ENCODE measurements at places on chromosomes 7 and 10.

- no peak for DNase-seq
These were observed 50.4 kb downstream of the ADRA2A start for GRCh38 chr10:111127081-111127848.

- DNase-seq = no peak
These were observed 66.1 kb downstream of the SAMD9 start for GRCh38 chr7:93051660-93052059.

GRCh38 chr7:43747328-43748105, 11.0 kb upstream of the BLVRA start:
- peak; percentile 34 for DNase-seq

DNA sequence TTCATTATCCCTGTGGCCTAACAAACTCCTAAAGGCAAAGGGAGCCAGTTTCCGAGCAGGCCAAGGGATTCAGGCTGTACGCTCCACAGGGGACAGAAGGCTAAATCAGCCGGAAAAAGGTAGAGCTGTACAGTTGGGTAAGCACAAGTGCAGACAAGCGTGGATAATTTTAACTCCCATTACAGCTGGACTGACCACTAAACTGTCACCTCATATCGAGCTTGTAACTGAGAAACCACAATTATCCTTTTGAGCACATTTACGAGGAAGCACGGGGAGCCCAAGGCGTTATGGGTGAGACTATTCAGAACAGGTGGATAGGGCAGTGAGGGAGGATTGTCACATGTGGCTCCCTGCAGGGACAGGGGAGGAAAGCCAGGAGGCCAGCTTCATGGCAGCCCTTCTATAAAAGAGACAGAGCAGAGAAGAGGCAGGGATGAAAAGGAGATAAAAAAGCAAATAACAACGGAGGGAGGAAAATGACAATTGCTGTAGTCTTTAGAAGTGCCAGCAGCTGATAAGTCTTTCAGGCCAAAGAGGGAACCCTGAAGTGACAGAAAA, 288.0 kb downstream of the FGFR2 start:
- DNase-seq = no peak

DNA sequence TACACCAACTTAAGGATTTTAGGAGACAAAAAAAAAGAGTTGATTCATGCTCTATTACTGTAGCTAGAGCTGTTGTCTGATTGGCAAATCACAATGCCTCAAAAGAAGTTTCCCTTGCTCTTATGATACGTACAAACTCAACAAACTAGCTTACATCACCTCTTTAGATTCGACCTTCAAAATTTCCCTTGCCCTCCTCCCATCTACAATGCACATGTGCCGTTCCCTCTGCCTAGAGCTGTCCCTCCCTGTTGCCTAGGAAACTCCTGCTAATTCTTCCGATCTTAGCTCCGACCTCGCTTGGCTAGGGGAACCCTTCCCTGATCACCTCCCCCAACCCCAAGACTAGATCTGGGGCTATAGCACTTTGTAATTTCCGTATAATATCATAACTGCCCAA, 55.4 kb downstream of the MAP3K8 start:
- DNase-seq = no peak

DNA sequence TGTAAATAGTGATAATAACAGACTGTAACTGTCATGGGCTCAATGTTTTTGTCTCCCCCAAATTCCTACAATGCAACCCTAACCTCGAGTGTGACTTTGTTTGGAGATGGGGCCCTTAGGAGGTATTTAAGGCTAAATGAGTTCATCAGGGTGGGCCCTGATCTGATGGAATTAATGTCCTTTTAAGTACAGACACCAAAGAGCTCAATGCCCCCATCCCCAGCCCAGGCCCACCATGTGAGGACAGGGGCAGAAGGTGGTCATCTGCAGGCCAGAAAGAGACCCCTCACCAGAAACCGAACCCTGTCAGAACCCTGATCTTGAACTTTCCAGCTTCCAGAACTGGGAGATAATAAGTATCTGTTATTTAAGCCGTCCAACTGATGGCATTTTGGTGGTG, 83.2 kb downstream of the PIP4K2A start:
- no peak for DNase-seq

GRCh38 chr7:125775317-125775716, 845.7 kb upstream of the POT1 start:
- no peak for DNase-seq

- peak; percentile 17 for DNase-seq
These were observed 53.6 kb upstream of the TMEM72 start for GRCh38 chr10:44857363-44858016.

GRCh38 chr10:29386342-29386999, 97.6 kb downstream of the LYZL1 start:
- DNase-seq = no peak

DNA sequence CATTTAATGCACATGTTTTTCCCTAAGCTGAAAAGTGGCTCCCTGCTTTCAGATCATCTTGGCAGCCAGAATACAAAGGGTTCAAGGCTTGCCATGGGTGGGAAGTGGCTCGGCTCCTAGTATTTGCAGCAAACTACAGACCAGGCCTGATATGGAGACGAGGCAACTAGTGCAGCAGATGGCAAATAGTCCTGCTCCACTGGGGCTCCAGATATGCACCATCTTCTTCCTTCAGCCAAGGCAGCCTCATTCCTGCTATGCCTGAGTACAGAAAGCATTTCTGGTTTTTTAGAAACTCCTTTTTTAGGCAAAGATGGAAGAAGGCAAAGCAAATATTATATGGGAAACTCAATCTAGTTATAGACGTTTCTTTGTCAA, 23.9 kb downstream of the LRRC4 start:
- DNase-seq = no peak

GRCh38 chr10:48640326-48640725, 35.5 kb upstream of the ARHGAP22 start:
- DNase-seq = no peak

DNA sequence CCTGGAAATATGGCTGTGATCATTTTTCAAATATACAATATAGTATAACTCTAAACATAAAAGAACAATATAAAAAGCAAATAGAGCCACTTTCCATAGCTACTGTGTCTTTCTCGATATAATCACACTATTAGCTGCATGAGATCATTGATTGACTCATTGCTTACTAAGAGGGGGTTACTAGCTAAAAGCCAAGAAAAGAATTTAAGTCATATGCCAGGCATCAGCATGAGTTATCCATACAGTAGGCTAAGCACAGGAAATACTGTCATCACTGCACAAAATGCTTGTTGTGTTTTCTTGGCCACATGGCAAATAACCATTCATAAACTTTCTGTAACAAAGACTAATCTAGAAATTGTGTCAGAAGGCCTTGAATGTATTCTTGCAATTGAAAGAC, 18.8 kb upstream of the ABCB5 start:
- no peak for DNase-seq

DNA sequence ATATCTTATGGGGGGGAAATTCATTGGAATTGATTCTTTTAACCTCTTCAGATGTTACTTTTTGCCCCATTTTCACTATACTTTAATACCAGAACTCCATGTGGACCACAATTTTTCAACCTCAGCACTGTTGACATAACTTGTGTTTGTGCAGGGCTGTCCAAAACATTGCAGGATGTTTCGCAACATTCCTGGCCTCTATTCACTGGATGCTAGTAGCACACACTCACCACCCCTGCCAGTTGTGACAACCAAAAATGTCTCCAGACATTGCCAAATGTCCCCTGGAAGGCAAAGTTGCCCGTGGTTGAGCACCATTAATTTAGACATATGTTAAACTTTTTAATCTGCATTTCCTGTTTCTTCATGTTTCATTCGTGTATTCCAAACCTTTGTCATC, 234.7 kb downstream of the GFRA1 start:
- no peak for DNase-seq

GRCh38 chr7:119936836-119937235, 336.1 kb upstream of the KCND2 start:
- no peak for DNase-seq

GRCh38 chr7:55427800-55428199, 62.7 kb downstream of the LANCL2 start:
- DNase-seq = no peak

GRCh38 chr7:150927956-150928344, 50.2 kb downstream of the KCNH2 start:
- DNase-seq = no peak

DNA sequence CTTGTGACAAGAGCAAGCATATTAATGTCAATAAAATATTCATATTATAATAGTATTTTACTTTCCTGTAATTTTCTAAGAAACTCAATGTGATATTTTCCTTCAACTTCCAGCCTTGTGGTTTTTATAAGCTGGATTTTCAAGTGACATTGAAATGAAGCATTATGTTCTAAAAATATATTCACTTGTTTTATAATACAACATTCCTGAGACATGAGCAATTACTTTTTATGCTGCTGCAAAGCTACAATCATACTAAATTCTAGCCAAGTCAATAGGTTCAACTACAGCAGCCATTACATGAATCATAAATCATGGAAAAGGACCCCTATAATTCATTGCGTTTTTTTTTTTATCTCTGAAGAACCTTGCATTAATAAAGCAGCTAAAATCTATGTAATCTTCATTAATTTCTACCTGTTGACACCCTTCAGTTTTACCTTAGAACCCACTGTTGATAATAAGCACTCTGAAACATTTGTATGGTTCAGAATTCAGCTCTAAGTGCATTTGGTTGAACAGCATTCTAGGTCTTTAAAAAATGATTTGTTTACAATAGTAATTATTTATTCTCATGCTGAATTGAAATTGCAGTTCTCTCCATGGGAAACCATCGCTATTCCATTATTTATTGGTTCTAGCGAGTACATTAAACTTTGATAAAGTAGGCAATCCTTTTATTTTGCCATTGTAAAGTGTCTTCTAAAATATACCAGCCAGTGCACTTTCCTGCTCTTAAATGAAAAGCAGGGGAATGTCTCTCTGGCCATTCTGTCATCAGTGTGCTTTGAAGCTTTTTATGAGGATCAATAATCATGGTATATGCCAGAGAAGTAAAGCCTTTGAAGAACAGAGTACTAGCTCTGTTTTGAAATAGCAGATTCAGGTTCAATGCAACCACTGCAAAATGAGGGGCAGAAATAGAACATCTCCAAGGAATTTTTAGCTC, 132.6 kb downstream of the GNAT3 start:
- no peak for DNase-seq

- DNase-seq = no peak
These were observed 260.3 kb downstream of the SNX13 start for GRCh38 chr7:17680026-17680425.

DNA sequence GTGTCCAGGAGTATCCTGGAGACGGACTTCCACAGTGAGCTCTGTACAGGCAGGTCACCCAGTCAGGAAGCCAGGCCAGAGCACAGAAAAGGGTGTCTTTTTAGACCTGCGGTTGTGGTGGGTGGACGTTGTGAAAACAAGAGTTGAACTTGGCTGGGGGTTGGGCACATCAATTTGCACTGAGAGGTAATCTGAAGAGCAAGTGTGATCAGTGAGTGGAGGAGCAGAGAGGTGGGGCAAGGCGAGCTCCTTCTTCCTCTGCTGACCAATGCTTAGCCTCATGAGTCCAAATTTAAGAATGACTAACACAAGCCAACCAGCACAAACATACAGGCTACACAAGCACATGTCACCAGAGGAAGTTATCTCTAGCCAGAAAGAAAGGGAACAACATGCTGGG, 310.8 kb downstream of the TCERG1L start:
- no peak for DNase-seq

DNA sequence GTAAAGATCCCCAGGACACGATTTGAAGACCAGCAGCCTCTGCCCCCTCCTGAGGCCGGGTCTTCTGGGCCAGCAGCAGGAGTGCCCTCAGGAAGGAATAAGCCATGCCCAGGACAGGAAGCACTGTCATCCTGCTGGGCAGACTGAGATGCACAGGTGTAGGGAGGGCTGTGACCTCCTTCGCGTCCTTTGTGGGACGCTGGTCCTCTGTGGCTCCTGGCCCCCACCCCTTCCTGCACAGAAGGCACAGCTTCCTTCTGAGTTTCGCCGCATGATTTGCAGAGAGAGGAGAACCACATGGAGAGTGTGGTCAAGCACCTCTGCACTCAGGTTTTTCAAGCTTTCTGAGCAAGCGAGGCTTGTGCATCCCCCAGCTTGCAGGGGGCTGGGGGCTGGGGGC, 112.7 kb downstream of the RGS10 start:
- DNase-seq = no peak

- DNase-seq = no peak
These were observed 83.0 kb downstream of the CXCL12 start for GRCh38 chr10:44301781-44302355.

GRCh38 chr10:14072541-14072940, 258.2 kb downstream of the FRMD4A start:
- DNase-seq = no peak

GRCh38 chr7:25759748-25760147, 392.2 kb upstream of the NFE2L3 start:
- DNase-seq = no peak

DNA sequence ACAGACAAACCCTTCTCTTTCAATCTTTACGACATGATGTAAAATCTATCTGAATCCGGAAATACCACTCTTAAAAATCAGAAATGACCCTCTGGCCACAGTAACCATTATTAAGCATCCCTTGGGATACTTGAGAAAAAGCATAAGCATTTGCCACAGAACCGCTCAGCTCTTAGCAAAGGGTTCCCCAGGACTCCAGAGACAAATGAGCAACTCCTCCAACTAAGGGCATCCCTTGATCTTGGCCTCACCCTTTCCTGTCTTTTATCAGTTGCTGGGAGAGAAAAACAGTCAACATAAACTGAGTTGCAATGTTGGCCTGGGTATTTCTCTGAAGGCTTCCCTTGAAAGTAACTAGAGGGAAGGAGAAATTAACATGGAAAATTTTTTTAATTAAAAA, 3.5 kb downstream of the PDLIM1 start:
- no peak for DNase-seq

- DNase-seq = no peak
These were observed 1.1 kb upstream of the RGR start for GRCh38 chr10:84243759-84244158.

DNA sequence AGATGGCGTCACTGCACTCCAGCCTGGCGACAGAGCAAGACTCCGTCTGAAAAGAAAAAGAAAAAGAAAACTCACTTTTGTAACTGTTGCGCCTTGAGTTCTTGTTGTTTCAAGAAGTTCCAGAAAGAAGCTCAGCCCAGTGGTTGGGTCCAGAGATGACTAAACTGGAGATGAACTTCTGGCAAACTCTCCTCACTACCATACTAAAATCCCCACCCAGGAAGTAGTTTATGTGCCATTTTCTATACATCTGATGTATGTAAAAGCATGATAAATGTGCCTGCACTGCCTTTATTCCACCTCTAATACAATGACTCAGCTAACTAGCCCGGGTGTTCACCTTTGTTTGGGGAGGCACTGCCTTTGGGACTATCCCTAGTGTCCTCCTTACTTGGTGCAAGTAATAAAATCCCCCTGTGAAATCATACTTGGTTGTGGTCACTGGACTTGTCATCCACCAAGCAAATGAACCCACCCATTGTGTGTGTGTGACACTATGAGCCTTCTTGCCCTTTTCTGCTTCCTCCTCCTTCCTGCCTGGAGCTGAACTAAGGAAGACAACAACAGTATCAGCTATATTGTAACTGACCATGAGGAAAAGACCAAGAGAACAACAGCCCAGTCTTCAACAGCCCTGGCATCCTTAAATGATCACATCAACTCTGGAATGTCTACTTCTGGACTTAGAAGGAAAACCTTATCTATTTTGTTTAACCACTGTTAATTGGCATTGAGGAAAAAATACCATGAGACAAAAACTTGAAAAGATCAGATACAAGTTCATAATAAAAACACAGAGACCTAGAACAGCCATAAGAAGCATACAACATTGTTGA, 33.6 kb downstream of the JMJD1C start:
- DNase-seq = no peak

All from DMS153 (cell line).